Central memory CD4-positive, alpha-beta T cell (primary cell): ENCODE measurements at places on chromosomes 11 and 22.
A peak's percentile ranks its signal among the peaks of the same experiment; 100 is the strongest.

- no peak for DNase-seq
Measured at GRCh38 chr11:62854825-62855570, 15.6 kb upstream of the WDR74 start.

- no peak for DNase-seq
Measured at GRCh38 chr11:100220801-100221200, 466.3 kb upstream of the ARHGAP42 start.

DNA sequence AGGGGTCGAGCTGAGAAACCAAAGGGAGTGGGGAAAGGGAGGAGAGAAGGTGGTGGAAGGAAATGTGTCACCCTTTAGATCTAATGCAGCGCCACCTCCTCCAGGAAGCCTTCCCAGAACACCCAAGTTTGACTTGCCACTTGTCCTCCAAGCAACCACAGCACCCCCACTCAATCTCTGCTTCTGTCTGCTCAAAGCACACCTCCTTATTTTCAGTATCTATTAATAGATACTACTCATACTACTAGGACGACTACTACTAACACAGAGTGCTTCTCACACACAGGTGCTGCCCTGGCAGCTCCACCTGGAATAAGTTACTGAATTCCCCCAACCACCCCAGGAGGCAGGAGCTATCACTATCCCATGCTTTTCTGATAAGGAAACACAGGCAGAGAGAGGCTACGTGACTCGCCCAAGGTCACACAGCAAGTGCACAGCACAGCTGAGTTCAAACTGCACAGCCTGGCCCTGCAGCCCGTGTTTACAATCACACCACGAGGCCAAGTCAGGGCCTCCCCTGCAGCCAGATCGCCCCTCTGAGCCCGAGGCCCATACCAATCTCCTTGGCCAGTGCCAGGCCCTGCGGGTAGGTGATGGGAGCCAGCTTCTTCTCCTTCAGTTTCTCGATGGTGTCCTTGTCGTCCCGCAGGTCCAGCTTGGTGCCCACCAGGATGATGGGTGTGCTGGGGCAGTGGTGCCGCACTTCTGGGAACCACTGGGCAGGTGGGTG, 13.2 kb downstream of the RAC2 start:
- DNase-seq: no peak

- DNase-seq: no peak
Measured at GRCh38 chr11:64048042-64048854, 12.5 kb downstream of the FLRT1 start.

DNA sequence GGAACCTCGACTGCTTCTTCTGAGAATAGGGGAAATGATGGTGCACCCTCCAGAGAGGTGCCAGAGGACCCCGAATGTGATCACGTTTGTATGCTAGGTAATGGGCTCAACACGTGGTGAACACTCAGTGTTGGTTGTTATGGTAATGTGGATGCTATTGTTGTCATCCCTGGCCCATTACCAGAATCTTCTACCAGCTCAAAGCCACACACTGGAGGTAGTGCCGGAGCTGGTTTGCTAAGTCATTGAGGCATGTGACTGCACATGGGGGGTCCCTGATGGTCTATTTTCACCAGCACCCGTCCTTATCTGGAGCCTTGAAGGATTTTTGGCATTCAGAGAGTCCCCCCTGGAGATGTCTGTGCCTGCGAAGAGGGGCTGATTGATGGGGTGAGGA, 119.1 kb upstream of the CD82 start:
- no peak for DNase-seq

DNA sequence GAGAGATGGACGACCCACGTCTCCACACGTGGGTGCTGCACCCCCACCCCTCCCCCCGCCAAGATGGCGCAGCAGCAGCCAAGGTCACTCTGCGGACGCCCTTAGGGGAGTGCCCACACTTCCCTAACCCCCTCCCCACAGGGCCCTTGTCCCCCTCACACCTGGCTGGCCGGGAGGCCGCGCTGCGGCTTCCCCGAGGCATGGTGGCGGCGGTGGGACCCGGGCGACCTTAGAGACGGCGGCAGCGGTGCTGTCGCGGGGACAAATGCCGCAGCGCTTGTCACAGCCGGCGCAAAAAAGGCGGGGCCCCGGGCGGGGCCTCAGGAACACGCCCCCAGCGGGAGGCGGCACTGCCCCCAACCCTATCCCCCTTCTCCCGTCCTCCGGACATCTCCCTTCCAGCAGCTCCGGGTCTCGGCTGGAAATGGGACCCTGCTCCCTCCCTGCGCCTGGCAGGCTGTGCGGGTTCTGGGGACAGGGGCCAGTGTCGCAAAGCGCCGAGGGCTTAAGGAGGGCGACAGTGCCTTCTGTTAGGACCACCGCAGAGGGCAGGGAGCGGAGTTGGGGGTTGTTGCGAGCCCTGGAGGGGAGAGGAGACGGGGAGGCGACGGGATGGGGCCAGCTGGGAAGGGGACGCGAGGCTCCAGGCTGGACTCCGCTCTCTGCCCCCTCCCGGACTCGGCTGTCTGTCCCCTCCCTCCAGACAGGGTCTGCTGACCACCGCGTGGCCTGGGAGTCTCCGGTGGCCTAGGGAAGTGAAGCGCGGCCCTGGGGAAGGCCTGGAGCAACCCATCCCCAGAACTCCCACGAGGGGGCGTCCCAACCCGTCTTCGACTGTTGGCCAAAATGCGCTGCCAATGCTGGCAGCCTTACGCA, at the start of gene CHCHD10:
Gene CHCHD10, minus strand, starts transcription at position 300 of the 876 bp plus-strand sequence. Its CDS starts 98 bp downstream, at position 202.
- peak; percentile 62 for DNase-seq

DNA sequence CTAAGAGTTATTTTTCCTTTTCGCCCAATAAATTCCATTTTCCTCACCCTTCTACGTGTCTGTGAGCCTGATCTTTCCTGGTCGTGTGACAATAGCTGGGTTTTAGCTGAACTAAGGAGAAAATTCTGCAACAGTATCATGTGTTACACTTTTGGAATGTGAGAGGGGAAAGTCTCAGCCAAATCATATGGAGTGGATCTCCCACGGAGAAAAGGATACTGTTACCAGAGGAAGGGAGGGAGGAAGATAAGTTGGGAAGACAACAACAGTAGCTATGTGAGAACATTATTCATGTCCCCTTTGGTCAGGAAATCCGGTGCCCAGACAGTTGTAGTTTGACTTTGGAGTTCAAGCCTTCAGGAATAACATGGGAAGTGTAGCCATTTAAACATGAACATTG, 584.0 kb upstream of the RAG2 start:
- DNase-seq: no peak

- DNase-seq: no peak
Measured at GRCh38 chr11:65851083-65851579, 6.8 kb downstream of the CFL1 start.

DNA sequence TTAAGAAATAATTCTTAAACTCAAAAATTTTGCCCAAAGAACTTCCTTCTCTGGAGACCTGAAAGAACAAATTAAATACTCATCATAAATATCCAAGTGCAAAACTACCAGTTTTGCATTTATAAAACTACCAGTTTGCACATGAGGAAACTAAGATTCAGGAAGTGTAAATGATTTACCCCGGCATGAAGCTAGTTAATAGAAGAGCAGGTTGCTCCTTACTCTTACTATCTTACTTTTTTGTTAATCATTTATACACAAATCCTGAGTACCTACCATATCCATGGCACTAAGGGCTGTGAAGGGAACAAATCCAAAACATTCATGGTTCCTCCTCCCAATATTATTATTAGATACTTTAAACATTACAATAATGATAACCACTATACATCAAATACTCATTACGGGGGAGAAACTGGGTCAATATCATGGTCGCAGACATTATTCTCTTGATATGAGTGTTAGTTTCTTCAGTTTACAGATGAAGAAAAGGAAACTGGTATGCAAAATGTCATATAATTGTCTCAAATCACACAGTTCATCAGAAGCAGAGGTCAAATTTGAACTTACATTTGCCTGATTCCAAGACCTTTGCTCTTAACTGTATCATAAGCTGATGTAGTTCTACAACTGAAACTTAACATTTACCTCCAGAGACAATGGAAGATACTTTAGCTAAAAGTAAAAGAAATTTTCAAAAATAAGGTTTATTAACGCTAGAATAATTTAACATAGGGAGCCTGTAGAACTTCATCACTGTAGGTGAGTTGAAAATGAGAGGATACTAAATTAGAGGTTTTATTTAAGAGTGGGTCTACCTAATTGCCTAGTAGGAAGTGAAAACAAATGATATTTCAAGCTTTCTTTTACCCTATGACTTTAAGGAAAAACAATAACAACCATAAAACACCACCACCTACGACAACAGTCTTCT, 74.5 kb downstream of the FAM76B start:
- DNase-seq: no peak

DNA sequence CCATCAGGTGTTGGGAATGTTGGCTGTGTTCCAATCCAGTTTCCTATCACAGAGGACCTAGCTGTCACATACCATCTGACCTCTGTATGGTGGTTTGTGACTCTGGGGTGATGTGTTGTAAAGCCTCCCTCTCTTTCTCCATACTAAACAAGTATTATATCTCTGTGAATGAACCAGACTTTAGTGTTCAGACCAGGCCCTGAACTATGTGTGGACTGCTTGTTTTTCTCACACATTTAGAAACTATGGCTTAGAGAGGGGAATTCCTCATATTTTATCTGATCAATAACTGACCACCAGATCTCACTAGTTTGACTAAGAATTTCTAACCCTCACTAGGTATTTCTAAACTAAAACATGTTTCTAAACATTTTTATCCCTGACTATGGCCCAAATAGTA, 17.5 kb downstream of the NCR3LG1 start:
- DNase-seq: no peak

- DNase-seq: no peak
Measured at GRCh38 chr22:30347255-30347892, 9.3 kb downstream of the SF3A1 start.

DNA sequence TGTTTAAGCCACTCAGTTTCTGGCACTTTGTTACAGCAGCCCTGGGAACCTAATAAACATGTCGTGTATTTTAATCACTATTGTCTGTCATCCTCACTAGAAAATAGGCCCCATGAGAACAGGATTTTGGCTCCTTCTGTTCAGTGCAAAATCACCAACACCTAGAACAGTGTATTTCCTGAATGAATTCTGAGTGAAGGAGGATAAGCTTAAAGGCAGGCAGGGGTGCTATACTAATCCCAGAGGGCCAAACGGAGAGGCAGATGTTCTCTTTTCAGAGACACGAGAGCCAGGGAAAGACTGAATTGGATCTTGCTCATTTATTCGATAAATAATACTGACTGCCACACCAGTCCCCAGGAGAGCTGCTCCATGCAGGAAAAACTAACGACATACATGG, 10.4 kb downstream of the SMCO4 start:
- no peak for DNase-seq

- no peak for DNase-seq
Measured at GRCh38 chr11:68761801-68762200, 10.5 kb upstream of the TESMIN start.

GRCh38 chr11:12669930-12670329, 4.3 kb upstream of the TEAD1 start:
- DNase-seq: no peak

- DNase-seq: no peak
Measured at GRCh38 chr22:49583341-49583740, 244.3 kb downstream of the BRD1 start.

GRCh38 chr11:44780940-44781631, 54.3 kb downstream of the TSPAN18 start:
- no peak for DNase-seq

- DNase-seq: no peak
Measured at GRCh38 chr11:72454791-72455190, 20.5 kb upstream of the CLPB start.

GRCh38 chr11:27186580-27186979, 146.0 kb downstream of the BBOX1 start:
- no peak for DNase-seq

DNA sequence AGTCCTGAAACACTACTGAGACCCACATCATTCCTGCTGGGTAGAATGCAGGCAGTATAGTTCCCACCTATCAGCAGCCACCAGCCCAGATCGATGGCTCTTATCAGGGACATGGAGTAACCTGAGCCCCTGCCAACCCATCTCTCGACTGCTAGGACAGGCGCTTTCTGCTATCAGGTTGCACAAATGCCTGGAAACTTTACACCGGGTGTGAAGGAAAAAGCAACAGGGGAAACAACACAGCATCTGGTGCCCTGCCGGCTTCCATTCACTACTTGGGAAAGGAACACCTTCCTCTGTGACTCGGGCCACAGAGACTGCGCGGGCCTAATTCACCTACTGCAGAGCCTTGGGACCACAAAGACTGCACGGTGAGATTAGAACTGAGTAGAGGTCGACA, 18.5 kb downstream of the RBFOX2 start:
- no peak for DNase-seq

DNA sequence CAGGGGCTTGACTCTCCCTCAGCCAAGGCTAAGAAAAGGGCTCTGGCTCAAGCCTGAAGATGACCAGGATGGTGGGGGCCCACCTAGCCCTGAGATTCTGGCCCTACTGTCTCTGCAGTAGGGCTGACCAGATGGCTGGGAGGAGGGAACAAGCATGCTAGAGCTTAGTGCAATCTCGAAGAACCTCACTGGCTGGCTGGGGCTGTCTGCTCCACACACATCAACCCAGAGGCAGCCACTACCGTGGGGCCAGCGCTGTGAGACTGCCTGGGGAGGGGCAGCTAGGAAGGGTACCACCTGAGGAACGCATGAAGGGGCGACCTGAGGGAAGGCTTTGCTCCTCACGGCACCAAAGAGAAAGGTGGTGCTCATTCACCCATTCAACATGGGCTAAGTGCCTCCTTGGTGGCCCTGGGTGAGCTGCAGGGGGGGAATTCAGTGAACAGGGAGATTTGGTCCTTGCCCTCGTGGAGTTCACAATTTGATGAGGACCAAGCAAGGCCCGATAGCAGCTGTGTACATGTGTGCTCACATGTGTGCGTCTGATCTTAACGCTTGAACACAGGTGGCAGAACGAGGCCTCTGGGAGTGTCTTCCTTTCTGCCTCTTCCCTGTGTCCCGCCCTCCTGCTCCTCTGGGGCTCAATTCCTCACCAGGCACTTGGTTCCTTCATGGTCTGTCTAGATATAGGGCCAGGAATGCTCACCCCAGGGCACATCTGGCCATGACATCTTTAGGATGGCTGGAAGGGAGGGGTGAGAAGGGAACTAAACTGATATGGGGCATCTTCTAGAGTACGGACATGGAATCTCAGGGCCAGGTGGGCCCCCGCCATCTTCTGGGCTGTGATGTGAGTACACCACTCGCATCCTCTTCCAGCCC, 102.3 kb upstream of the PITPNB start:
- no peak for DNase-seq

DNA sequence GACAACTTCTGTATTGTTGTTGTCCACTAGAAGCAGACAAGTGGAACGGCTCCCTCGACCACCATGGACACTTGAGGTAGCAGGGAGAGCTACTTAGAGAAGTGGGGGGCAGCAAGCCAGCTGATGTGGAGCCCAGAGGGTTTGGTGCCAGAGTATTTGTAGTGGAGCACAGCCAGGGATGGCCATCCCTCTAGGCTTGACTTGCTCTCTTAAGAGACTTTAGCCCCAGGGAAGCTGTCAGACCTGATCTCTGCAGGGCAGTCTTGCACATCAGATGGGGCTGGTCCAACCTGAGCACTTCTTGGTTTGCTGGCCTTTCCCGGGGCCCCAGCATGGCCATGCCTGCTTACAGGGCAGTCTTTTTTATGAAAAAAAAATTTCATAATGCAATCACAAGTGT, 15.0 kb upstream of the TMEM135 start:
- DNase-seq: no peak
